ENCODE measurements at places on chromosomes 11 and 22.

DNA sequence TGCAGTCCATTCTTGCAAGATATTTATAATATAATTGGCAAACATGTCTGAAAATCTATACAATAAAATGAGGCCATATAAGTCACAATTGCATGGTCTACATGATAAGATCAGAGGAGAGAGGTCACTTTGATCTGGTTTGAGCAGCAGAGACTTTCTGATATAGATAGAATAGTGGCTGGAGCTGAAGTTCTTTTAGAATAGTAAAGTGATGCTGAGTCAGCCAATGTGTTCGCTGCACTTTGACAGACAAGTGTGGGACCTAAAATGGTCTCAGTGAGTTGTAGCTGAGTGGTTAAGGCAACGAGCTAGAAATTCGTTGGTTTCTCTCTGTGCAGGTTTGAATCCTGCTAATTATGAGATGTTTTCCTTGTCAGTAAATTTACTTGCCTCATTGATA lies 257.0 kb upstream of the C11orf87 start:
- no peak for DNase-seq

DNA sequence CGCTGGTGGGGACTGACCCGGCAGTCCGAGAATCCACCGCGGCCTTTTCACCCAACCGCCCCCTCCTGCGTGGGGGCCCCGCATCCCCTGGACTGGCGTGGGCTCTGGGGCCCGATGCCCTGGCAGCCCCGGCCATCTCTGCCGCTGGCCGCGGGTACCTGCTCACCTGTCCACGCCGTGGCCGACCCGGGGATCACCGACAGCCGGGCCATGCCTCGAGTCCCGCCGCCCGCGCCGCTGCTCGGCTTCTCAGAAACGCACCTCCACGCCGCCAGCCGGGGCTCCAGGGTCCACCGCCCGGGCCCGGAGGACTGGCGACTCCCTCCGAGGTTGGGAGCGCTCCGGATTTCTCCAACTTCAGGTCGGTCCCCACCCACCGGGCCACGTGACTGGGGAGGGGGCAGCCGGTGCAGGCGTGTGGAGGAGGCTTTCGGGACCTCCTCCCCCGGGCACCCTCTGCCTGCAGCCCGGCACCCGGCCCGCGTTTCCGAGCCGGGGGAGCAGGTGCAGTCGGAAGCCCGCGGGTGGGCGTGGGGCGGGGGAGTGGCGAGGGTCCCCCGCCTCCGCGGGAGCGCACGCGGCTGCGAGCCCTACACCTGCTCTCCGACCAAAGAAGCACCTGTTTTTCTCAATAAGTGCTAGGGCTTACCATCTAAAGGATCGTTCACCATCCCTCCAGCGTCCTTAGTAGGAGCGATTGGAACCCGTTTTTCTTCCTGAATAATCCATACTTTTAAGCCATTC lies 554 bp upstream of the NRIP3 start:
- DNase-seq = no peak

- DNase-seq = no peak
Observed at GRCh38 chr11:67562963-67563704, 20.5 kb upstream of the GSTP1 start.

DNA sequence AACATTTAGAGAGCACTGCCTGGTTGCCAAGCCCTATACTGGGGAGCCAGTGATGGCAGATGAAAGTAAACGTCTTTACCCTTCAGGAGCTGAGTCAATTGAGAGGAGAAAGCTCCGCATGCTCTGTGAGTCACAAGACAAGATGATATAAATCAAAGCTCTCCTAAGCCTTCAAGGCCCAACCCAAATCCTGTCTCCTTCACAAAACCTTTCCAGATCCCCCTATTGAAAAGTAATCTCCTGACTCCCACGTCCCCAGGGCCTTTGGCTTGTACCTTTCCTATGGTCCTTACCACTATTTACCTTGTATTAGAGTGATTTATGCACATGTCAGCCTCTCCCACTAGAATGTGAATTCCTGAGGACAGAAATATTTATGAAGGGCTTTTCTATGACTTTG lies 230.1 kb upstream of the TENM4 start:
- no peak for DNase-seq

DNA sequence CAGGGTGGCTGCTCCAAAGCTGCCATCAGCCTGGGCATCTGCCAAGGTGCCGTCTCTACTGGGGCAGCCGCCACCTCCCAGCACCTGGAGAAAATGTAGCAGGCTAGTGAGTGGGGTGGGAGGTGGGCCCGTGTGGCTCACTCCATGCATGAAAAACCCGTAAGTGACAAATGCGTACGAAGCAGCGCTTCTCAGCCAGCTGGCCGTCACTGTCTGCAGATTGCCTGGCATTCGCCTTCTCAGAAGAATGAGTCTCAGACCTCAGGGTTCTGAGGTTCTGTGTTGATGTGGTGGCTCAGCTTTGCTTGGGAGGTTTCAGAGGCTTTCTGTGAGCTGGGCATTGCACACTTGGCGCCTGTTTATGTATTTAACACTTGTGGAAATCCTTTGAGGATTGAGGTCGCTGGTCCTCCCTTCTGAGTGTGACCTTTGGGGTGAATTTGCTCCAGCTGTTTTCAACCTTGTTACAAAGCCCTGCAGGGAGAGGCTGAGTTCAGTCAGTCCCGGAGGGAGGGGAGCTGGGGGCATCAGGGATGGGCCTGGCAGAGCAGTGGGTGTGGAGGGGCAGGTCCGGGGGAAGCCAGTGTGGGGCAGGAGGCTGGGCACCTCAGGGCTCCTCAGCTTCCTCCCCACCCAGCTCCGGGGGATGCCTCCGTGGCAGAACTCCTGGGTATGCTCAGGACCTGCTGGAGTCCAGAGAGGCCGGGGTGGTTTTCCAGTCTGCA lies 977.0 kb downstream of the TBC1D22A start:
- no peak for DNase-seq

- DNase-seq = no peak
Observed at GRCh38 chr11:79902493-79902892, 461.7 kb upstream of the TENM4 start.

- no peak for DNase-seq
Observed at GRCh38 chr11:77193911-77194830, 66.1 kb downstream of the MYO7A start.

Measured in activated CD8-positive, alpha-beta memory T cell treated with anti-CD3 and anti-CD28 coated beads for 4 hours (primary cell).